ENCODE measurements at places on chromosomes 5 and 9.

DNA sequence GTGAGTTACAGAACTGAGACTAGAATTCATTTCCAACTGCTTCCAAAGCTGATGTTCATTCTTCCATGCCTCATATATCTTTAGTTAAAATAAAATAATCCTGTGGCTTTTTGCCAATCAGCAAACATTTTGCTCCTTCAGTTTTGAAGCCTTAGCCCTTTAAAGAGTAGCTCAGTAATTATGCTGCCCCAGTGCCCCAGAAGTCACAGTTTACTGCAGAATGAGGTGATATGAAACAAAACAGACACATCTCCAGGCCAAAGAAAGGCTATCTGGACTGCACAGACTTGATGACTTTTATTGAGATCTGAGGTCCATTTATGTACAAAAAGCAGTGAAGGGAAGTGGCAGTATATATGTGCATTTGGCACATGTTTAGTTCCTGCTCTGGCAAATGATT is 285.8 kb upstream of the ZNF462 start:
- no peak for DNase-seq

- no peak for DNase-seq
These were observed 144.5 kb upstream of the SEMA6A start for GRCh38 chr5:116719106-116719505.

GRCh38 chr9:103757062-103757461 is 337.0 kb upstream of the SMC2 start:
- no peak for DNase-seq

DNA sequence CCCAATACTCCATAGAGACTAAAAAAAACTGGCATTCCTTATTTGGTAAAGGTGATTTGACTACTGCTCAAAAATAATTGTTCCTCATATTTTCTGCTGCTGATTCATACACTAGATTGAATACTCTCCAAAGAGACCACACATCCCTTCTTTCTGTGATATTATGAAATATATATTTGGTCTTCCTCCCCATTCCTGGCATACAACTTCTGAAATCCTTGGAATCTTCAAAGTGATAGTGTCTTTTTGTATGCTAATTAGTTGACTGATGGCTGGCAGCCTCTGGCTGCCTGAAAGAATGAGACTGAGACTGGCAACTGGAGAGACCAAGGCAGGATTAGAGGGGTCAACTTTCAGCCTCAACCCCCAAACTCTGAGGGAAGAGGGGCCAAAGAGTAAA is 348.0 kb upstream of the RFX3 start:
- DNase-seq, result no peak

DNA sequence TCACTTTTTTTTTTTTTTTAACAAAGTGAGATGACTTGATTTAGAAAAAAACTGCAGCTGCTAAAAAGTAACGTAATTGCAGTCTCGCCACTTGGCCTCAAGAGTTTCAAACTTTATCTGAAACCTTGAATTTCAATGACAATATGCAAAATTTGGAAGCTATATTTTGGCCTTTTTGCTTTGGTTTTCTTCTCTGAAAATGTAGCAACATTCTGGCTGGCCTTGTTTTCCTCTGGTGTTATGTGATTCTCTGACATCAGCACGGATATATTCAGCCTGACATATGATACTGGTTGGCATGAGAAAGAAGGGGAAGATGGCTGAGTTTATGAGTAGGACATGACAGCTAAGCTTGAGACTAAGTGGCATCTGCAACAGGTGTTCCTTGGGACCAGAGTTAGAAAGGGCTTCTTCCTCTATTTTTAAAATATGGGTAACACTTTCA is 136.5 kb downstream of the MEF2C start:
- no peak for DNase-seq

DNA sequence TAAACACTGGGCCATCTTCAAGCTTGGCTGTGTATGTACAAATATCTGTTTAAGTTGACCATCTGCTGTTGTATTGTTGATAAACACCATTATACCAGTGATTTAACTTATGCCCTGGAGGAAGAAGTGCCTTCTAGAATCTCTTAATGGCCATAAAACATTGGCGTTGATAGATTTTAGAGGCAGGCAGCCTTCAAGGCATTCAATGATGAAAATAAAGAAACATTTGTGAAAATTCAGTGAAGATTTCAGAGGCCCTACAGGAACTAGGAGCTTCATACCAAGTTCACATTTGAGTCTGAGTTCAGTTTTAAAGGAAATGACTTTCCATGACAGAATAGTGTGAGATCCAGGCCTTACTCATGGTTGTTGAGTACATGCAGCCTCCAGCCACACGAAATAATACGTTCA is 52.2 kb downstream of the MAP1B start:
- no peak for DNase-seq

DNA sequence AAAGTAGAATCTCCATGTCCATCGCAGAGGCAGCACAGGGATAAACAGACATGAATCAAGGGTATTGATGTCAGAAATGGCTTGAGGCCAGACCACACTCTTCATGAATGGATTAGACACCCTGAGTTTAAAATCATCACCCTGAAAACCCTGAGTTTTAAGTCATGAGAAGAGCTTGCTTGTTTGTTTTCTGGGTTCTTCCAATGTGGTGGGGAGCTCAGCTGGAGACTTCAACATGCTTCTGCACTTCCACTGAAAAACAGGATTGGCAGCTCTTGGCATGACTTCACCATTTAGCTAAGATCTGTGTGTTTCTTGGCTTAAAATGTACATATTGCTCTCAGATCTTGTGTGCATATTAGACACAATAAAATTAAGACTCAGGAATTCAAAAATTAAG is 9.8 kb downstream of the GCNT4 start:
- no peak for DNase-seq

DNA sequence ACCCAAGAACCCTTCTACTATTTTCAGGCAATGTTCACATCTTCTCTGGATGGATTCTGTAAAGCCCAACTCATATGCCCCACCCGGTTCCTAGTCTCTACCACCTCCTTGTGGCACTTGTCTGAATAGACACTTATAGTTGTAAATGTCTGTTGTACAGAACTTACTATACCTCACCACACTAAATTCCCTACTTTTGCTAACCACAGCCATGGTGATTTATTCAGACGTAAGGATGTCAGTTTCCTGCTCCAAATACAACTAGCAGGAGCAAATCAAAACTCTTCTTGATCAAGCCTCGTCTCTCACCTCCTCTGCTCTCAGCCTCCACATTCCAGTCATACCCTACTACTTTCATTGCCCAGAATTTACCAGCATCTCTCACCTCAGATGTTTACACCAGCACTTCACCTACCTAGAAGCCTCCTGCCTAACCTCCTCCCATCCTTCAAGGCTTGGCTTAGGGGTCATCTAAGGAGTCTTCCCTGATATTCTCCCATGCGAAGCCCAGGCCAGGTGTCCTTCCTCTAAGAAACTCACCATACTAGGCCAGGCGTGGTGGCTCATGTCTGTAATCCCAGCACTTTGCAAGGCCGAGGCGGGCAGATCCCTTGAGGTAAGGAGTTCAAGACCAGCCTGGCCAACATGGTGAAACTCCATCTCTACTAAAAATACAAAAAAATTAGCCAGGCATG is 75.5 kb downstream of the MAPKAP1 start:
- no peak for DNase-seq

DNA sequence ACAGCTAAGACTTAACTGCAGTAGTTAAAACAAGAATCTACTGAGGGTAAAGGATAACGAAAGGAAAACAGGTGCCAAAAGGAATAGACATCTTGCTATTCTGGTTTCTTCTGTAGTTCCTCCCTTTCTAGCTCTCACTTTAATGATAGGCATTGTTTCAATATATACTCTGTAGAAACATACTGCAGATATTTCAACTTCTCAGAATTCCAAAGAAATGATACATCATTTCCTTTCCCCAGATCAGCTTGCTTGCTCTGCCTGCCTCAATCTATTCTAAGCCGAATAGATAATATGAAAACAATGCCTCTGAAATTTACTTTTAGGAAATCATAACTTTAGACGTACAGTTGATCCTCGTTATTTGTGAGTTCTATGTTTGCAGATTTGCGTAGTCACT is 46.3 kb downstream of the ACO1 start:
- DNase-seq, result no peak

- no peak for DNase-seq
These were observed 119.0 kb downstream of the TRIM32 start for GRCh38 chr9:116806075-116806474.

- DNase-seq, result no peak
These were observed 16.7 kb upstream of the MED10 start for GRCh38 chr5:6395102-6395445.

DNA sequence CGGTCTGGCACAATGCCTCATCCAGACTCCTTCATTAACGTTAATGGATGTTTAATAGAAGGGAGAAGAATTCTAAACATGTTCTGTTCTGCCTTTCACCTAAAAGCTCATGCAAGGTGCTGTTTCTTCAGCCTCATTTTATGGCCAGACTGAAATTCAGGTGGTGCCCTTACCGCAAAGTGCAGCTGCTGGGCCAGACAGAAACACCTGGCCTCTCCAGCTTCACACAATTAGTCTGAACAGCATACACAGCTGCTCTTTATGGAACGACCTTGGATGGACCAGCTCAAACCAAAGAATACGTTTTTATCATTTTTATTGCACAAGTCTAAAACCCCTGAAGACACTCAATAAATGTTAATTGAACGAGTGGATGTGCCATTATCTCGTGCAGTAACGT is 4.6 kb downstream of the SNCAIP start:
- no peak for DNase-seq

GRCh38 chr5:111813537-111813936 is 56.5 kb upstream of the NREP start:
- no peak for DNase-seq

GRCh38 chr5:42656651-42657015 is 100.0 kb upstream of the CCDC152 start:
- no peak for DNase-seq

GRCh38 chr9:35859310-35859989 is 10.8 kb downstream of the OR13J1 start:
- DNase-seq, result no peak

DNA sequence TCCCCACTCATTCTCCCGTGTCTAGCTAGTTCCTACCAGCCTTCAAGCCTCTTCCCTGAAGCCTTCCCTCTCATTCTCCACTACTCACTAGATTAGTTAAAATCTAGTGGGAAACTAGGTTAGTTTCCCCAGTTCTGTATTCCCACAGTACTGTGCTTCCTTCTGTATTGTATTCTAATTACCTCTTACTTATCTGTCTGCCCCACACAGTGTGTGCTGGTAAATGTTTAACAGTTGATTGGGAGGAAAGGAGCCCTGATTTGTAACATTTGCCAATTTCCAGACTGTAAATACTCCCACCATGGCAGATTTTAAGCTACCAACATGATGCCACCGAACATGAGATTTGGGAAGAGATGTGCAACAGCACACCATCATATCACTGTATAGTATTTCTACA is 8.3 kb downstream of the KLHL3 start:
- DNase-seq, result no peak

DNA sequence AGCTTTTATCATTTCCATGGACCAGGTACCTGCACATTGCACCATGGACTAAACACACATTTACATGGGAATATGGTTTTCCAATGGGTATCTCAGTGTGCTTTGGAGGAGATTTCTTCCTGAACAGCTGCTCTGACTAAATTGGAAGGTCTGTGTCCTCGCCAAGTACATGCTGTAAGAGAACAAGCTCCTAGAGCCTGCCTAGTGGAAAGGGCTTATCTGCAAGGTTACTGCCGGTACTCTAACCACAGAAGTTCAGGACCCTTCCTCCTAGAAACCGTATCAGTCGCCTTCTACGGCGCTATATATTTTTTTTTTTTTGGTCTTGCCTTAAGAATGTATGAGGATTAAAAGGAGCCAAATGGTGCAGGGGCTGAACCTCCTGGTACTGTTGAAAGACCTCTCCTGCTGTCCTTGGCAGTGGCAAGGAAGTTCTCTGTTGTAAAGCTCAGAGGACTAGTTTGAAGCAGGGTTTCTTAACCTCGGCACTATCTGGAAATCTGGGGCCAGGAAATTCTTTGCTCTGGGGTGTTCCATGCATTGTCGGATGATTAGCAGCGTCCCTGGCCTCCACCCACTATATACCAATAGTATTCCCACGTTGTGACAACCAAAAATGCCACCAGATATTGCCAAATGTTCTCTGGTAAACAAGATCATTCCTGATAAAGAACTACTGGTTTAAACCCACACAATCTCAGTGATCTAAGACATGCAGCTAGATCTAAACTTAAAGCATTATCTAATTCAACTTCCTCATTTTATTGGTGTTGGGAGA is 107.4 kb downstream of the FBXO38 start:
- DNase-seq, result no peak

GRCh38 chr5:154273028-154273617 is 82.6 kb downstream of the GALNT10 start:
- no peak for DNase-seq

GRCh38 chr5:139817362-139817761 is 21.8 kb downstream of the PSD2 start:
- DNase-seq, result no peak

DNA sequence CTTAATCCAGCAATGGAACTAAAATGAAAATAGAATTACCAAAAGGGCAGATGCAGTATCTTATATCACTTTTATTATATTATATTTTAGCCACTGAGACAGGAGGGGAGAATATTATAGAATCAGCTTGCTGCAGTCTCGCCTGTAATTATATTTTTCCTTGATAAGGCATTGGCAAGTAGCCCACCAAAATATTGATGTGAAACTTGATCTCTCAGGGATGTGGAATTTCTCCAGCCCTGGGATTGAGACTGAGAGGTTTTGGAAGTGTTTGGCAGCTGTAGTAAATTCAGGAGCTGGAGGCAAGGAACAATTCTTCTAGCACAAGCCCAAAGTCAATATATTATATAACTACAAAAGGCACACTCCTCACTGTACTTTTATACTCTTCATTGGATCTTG is 142.1 kb upstream of the ADAMTSL1 start:
- DNase-seq, result no peak

GRCh38 chr9:34430843-34431437 is 27.4 kb downstream of the FAM219A start:
- no peak for DNase-seq

DNA sequence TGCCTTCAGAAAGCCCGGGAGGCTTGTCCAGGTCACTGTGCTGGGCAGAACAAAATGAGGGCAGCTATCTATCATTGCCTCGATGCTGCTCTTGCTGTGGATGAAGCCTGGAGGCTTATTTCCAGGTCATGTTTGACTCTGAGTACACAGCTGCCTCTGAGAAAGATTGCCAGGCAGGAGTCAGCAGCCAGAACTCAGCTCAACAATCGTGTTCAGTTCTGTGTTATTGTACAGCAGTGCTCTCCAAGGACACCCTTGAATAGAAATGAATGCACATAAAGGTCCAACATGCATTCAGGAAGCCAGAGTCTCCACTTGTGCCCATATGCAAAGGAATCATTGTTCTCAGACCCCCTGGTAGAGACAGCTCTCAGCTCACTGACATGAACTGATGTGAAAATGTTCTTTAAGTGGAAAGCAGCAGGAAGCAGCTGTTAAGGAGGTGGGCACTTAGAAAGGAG is 61.7 kb upstream of the ZFR start:
- DNase-seq, result no peak

DNA sequence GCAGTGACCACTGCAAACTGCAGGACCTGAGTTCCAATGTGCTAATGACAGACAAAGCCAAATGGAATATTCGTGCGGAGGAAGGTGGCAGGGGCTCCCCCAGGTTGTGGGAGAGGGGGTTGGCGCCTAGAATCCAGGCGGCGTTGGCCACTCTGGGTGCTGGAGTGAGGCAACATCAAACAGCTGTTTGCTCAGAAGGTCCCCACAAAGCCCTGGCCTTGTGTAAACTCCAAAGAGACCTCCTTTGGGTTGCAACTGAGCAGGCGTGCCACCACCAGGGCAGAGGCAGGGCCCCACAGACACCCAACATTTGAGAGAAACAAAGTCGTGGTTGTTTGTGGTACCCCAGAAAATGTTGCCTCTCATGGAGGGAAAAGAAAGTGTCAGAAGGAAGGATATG is 14.5 kb downstream of the STKLD1 start:
- no peak for DNase-seq

- DNase-seq, result no peak
These were observed 23.3 kb upstream of the EEIG1 start for GRCh38 chr9:128003966-128004604.

Measured in activated T-cell treated with anti-CD3 and anti-CD28 coated beads for 4 hours (primary cell).